Cerebellar cortex (tissue), 1 donor: ENCODE measurements at places on chromosomes 7 and 10.

- DNase-seq: no peak
Measured at GRCh38 chr7:22639396-22639795, 87.6 kb upstream of the IL6 start.

- no peak for DNase-seq
Measured at GRCh38 chr7:144908324-144908723, 72.5 kb upstream of the TPK1 start.

GRCh38 chr7:117470777-117471176, 9.0 kb upstream of the CFTR start:
- no peak for DNase-seq

DNA sequence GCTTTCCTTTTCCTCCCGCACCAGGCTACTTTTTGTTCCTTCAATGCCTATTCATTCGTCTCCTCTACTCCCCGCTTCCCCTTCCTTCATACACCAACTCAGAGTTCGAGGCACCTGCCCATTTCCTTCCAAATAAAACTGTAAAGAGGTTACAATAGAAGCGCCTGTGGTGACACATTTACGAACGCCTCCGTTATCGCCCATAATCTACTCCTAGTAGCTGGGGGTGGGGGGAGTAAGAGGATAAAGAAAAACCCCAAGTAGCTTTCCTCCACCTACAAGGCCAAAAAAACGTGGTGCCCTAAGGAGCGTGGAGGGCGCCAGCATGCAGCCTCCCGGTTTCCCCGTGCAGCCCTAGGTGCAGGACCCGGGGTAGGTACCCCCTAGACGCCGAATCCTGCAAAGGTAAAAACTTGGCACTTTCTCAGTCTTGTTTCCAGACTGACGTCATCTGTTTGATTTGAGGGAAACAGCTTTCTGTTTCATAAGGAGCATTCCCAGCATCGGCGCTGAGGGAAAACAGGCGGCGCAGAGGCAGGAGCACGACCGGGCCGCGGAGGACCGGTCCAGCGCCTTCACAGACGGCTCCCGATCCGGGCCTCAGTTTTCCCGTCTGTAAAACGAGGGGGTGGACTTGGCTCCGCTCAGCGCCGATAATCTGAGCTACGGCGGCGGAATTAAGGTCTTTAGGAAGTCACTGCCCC, 922 bp downstream of the PPA1 start:
- peak; percentile 67 for DNase-seq

DNA sequence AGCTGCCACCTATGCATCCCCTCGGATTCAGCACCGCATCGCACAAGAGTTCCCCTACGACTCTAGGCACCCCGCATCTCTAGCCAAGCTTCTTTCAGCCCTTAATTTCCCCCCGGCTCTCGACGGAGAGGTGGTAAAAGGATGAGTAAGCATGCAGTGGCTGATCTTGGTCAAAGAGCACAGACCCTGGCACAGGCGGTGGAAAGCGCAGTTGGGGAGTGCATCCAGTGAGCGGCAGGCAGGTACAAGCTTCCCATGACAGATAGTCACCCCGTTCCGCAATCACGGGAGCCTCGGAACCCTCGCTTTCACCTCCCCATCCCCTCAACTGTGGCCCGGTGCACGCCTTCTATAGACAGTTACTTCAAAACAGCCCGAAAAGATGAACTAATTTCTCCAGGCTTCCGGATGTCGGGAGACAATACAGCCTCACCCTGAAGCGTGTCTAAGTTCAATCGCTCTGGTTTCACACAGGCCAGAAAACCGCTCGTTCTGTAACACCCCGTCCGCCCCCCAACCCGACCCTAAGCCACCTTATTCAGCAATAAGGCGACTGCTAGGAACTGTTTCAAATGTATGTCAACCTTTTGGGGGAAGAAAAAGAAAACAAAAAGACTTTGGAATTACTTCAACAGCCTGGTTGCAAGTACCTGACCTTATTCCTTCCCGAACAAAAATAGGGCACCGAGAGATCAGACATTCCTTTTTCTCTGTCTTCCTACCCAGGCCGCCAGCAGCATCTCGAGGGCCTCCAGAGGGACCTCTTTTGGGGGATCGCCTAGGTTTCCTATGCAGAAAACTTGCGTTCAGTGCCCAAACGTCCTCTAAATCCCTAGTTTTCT, 1.4 kb downstream of the RHEB start:
- DNase-seq: peak; percentile 44

GRCh38 chr10:117239051-117239450, 1.9 kb upstream of the SLC18A2 start:
- DNase-seq: no peak
